ENCODE measurements at places on chromosomes 3 and 15.
A peak's percentile ranks its signal among the peaks of the same experiment; 100 is the strongest.

DNA sequence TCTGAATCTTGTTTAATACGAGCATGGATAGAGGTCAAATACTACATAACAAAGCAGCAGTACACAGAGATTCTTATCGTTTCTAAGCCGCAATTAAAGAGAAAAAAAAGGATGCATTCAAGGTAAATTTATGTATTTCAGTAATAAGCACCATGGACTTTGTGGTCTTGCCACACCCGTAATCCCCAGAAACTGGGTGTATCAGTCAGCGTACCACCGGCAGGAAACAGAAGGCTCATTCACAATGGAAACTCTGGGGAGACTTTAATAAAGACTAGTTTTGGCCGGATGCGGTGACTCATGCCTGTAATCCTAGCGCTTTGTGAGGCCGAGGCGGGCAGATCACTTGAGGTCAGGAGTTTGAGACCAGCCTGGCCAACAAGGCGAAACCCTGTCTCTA lies 81.9 kb upstream of the ZNF280D start:
- no peak for DNase-seq

GRCh38 chr3:23950293-23950692 lies 5.2 kb downstream of the NR1D2 start:
- no peak for DNase-seq

DNA sequence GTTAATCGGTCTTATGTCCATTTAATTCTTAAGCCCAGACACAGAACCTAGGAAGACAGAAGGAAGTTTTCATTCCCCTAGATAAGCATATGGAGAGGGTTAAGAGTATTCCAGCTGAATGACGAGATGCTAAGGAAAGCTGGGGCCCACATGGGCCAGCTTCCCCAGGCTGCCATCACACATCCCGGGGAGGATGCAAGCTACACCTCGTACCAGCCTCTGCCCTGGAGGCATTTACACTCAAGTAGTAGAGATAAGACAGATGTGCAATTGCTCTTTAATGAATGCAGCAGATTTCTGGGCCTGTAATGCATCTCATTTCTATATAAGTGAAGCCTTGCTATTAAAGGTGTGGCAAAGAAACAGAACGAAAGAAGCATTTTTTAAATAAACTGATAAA lies 144.5 kb downstream of the MEX3B start:
- DNase-seq, result no peak

DNA sequence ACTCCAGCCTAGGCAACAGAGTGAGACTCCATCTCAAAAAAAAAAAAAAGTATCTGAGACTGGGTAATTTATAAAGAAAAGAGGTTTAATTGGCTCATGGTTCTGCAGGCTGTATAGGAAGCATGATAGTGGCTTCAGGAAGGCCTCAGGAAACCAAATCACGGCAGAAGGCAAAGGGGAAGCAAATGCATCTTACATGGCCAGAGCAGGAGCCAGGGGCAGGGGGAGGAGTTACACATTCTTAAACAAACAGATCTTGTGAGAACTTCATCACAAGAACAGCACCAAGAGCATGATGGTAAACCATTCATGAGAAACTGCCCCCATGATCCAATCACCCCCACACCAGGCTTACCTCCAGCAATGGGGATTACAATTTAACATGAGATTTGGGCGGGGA lies 37.2 kb downstream of the ACAP2 start:
- DNase-seq, result no peak

- DNase-seq, result no peak
Measured at GRCh38 chr3:23275814-23276213, 72.7 kb downstream of the UBE2E2 start.

DNA sequence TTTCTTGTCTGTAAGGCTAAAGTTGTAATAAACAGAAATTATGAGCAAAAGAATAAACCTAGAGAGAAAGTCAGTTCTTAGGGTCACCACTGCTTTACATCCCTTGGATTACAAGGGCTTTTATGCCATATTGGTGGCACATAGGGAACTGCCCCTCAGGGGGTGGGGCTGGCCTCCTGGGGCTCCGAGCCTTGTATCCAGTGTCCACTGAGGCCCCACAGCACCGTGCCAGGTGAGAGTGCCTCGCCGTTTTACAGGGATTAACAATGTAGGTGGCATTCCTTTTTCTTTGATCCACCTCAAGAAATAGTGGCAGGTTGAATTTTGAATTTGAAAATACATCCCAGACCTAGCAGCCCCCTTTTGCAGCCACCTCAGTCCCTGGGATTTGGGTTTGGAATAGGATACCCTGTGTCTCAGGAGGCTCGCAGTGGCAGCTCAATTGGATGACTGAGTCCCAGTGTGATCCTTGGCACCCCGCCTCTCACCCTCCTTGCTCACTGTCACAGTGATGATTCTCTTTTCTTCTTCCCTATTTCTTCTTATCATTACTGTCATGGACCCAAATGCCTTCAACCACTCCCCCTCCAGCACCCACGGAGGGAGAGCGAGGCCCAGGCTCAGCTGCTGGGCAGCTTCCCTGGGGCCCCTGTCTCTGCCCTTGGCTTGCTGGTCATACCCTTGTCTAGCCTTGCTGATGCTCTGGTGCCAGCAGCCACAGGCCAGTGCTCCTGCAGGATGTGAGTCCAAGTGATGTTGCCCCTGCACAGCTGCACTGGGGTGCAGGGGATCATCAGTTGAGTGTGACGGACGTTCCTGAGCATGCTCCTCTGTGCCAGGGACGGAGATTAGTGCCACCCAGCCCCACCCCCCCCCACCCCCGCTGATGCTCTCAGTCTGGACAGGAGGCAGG lies 137.9 kb downstream of the DNAJB8 start:
- DNase-seq, result no peak

GRCh38 chr3:168470380-168470779 lies 374.7 kb upstream of the GOLIM4 start:
- DNase-seq, result no peak

GRCh38 chr15:35713733-35714132 lies 167.8 kb upstream of the DPH6 start:
- DNase-seq, result no peak

- DNase-seq, result no peak
Measured at GRCh38 chr3:99640214-99640851, 1.9 kb downstream of the COL8A1 start.

- peak; percentile 64 for DNase-seq
Measured at GRCh38 chr15:68316061-68316804, 38.7 kb downstream of the FEM1B start.

DNA sequence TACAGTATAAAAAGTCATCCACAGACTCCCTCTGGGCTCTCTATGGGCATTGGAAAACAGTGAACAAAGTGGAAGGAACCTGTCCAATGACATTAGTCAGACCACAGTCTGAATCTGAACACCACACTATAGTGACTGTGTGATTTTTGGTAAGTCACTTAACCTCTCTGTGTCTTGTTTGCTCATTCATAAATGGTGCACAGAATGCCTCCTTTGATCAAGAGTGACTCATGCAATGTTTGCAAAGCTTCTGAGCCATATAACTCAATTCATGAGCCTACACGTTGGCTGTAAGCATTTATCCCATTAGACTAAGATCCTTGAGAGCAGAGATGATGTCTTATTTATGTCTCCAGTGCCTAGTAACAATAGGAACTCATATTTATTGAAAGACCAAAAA lies 46.7 kb downstream of the SV2B start:
- DNase-seq, result no peak

- DNase-seq, result no peak
Measured at GRCh38 chr3:81496407-81497104, 264.9 kb downstream of the GBE1 start.

GRCh38 chr3:126746395-126747177 lies 42.5 kb downstream of the CHCHD6 start:
- no peak for DNase-seq

DNA sequence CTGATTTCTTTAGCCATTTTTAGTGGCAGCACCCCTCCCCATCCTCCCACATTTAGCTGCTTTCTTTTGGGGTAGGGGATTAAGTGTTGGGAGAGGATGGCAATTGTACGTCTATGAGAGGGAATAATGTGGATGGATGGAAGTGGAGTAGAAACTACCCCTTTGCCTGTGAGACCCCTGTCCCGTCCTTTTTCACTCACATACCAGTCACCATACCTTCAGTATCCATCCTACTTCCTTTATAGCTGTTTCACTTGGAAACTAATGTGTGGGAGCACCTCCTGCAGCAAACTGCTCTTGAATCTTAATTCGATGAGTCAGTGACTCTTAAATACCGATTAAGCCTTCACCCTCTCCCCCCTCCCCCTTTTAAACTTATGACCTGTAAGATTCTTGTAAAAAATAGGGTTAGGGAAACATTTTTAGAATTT lies 730 bp downstream of the SPRED1 start:
- DNase-seq, result no peak

GRCh38 chr3:31106204-31106603 lies 211.7 kb upstream of the GADL1 start:
- peak; percentile 78 for DNase-seq

GRCh38 chr3:47223755-47224154 lies 58.8 kb downstream of the KIF9 start:
- no peak for DNase-seq

- no peak for DNase-seq
Measured at GRCh38 chr3:10474275-10474646, 31.1 kb downstream of the ATP2B2 start.

DNA sequence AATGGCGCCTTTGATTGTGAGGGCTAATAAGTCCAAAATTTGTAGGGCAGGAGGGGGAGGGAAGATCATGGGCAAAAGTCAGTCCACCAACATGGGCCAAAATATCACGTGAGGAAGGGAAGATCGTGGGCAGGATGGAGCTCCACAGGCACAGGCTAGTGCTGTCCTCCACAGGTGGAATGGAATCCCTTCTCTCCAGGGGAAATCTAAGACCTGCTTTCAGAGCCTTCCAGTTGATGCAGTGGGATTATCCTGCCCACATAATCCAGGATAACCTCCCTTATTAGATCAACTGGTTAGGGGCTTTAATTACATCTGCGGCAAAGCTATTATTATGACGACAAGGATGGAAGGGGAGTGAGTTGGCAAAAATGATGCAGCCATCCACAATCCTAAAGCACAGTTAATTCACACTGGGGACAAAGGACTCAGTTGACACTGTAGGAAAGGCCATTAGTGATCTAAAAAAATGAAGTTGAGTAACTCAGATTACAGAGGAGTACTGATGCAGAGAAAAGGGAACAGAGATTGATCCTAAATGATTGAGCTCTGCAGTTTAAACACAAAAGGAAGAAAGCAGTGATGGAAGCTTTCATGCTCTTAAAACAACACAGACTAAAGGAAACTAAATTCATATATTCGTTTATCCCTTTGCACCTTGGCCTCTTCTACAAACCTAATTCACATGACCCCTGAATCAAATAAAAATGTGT lies 159.8 kb downstream of the AKAP13 start:
- DNase-seq, result no peak

- DNase-seq, result no peak
Measured at GRCh38 chr3:17057321-17057720, 172.6 kb downstream of the PLCL2 start.

- no peak for DNase-seq
Measured at GRCh38 chr3:151350656-151351055, 21.3 kb upstream of the P2RY13 start.

DNA sequence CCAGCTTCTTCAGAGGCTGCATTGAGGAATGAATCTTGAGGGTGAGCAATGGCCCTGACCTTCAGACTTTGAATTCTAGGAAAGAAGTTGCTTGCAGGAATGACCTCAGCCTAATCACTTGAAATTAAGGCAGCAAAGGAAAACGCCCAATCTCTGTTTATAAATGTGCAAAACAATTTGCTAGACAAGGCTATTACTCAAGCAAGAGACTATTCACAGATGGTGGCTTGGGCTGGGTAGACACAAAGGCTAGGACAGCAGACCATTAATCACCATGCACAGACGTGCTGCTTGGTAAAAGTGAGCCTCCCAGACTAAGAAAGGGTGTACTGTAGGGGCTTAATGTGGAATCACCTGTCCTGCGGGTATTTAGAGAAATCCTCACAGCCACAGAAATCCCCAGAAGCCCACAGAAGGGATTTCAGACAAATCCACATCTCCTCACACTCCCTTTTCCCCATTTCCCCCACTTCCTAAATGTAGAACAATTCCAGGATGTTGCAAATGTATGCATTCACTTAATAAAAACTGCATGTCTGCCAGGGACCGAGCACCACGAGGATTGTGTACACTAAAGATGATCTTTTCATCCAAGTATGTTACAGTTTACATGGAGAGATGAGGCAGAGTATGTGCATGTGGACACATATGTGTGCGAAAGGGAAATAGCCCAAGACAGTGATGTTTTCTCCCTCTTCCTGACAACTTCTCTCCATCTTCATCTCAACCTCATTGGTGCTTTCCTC lies 259.5 kb downstream of the THSD4 start:
- no peak for DNase-seq

GRCh38 chr3:150144191-150144708 lies 173.6 kb upstream of the PFN2 start:
- no peak for DNase-seq

DNA sequence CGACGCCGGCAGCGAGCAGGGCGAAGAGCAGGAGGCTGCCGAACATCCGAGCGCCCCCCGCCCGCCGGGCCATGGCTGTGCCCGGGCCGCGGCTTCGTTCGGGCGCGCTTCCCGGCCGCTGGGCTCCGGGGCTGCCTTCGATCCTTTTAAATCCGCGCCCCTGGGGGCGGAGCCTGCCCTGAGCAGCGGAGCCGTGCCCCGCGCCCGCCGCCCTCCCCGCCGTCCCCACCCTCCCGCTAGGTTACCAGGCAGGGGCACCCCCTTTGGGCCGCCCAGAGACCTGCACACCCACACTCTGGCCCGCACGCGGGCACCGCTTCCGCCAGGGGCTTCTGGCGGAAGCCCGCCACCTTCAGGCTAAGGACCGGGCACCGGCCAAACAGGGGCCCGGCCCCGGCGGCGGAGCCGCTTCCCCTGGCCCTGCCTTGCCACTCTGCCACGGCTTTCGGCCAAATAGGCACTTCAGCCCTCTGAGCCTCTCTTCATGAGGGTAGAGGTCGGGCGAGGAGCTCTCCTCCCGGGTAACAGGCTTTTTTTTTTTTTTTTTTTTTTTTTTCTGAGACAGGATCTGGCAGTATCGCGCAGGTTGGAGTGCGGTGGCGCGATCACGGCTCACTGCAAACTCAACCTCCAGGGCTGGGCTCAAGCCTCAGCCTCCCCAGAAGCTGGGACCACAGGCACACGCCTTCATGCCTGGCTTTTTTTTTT lies at the start of gene NMB:
Gene NMB (minus strand): TSS at position 120 of the 708 bp plus-strand sequence. CDS start 47 bp downstream, at position 73.
- peak; percentile 89 for DNase-seq

GRCh38 chr15:91263632-91264531 lies 163.8 kb downstream of the SV2B start:
- no peak for DNase-seq

GRCh38 chr15:101348643-101349042 lies 53.6 kb upstream of the SNRPA1 start:
- DNase-seq, result no peak

GRCh38 chr3:189121092-189121491 lies 50.7 kb upstream of the TPRG1 start:
- DNase-seq, result no peak
